ENCODE measurements at places on chromosomes 5 and 9.

- DNase-seq, result peak; percentile 2
Measured at GRCh38 chr5:170697031-170697430, 86.5 kb upstream of the GABRP start.

DNA sequence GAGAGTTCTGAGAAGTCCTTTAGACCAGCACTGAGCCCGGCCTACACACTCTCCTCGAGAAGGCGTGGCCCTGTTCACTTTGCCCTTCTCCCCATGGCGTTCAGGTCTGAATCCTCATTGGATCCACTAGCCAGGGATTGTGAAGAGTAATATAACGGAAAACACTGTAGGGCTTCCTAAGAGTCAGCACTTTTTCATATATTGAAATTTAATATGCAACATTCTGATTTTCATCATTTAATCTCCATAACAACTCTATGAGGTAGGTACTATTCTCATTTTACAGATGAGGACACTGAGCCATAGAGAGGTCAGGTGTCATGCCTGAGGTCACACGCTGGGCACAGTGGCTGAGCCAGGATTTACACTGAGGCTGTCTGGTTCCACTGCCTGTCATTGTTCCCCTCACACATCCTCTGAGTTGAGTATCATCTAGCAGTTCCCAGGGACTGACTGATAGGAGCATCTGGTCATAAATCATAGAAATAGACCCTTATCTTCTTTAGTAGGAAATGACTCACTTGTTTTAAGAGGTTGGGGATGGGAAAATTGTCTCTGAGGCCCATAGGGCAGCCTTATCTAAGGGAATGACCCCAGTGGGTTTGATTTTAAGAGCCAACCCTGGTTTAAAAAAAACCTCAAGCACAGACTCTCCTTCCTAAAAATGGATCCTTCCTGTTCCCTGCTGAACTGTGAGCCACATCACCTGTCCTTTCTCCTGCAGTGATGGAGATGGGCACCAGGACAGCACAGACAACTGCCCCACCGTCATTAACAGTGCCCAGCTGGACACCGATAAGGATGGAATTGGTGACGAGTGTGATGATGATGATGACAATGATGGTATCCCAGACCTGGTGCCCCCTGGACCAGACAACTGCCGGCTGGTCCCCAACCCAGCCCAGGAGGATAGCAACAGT is 41.2 kb downstream of the THBS4 start:
- DNase-seq, result peak; percentile 35

DNA sequence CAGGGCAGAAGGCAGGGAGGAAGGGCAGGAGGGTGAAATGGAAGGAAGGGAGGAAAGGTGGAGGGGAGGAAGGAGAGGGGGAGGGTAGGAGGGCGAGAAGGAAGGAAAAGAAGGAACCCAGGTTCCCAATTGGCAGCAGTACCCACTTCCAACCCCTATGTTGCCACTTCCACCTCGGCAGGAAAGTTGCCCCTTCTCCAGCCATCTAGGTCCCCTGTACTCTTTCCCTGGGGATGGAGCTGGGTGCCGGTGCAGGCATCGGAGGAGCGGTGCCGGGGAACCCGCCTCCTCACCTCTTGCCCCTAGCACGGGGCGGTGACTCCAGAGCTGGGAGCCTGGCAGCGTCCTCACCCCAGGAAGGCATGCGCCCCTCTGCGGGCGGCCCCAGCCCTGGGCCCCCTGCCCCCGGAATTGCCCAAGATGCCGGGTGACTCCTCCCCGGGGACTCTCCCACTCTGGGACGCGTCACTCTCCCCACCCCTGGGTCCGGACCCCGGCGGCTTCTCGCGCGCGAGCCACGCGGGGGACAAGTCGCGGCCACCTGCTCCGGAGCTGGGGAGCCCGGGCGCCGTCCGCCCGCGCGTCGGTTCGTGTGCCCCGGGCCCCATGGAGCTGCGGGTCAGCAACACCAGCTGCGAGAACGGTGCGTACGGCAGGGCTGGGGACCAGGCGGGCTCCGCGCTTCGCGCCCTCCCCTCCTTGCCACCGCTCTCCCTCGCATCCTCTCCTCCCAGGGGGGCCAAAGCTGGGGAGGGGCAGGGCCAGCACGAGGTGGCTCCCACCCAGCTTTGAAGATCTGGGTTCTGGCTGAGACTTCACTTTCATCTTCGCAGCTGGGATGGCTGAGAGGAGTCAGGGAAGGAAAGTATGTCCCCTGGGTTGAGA is at the start of gene NIPAL4:
NIPAL4 (plus strand) TSS at position 499 of the 885 bp plus-strand sequence; CDS start at position 607, 108 bp downstream.
- DNase-seq, result no peak

DNA sequence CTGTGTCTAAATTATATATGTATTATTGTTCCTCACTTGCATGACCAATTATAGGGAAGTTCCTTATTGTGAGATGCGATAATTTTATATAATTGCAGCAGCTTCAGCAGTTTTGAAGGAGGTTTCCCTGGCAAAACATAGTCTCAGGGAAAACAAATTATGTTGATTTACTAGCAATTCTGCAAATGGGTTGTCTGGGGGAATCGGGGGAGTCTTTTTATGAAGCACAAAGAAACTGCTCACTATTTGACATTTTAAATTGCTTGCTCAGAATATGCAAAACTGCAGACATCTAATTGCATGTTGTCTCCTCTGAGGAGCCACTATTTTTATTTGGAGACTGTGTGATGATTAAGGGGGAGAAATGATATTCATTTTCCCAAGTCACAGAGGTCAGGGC is 361.6 kb downstream of the YTHDC2 start:
- DNase-seq, result no peak

DNA sequence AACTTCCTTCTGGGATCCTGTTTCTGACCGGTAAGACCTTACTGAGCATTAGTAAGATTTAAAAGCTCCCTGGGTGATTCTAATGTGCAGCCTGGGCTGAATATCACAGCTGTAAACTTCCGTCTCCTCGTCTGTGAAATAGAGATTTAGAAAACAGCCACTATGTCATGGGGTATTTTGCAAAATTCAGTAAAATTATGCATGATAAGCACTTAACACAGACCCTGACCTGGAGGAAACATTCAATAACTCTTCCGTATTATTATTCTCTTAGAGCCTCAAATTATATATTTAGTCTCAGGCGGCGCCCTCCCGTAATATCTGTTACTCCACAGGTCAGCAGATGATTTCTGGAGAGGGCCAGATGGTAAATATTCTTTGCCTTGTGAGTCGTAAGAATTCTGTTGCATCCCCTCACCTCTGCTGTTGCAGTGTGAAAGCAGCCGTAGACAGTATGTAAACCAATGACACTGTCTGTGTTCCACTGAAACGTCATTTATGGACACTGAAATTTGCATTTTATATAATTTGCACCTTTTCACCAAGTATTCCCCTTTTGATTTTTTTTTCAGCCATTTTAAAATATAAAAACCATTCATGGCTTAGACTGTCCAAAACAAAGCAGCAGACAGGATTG is 39.2 kb upstream of the RARS1 start:
- no peak for DNase-seq

- no peak for DNase-seq
Measured at GRCh38 chr5:1787472-1788047, 12.1 kb downstream of the MRPL36 start.

DNA sequence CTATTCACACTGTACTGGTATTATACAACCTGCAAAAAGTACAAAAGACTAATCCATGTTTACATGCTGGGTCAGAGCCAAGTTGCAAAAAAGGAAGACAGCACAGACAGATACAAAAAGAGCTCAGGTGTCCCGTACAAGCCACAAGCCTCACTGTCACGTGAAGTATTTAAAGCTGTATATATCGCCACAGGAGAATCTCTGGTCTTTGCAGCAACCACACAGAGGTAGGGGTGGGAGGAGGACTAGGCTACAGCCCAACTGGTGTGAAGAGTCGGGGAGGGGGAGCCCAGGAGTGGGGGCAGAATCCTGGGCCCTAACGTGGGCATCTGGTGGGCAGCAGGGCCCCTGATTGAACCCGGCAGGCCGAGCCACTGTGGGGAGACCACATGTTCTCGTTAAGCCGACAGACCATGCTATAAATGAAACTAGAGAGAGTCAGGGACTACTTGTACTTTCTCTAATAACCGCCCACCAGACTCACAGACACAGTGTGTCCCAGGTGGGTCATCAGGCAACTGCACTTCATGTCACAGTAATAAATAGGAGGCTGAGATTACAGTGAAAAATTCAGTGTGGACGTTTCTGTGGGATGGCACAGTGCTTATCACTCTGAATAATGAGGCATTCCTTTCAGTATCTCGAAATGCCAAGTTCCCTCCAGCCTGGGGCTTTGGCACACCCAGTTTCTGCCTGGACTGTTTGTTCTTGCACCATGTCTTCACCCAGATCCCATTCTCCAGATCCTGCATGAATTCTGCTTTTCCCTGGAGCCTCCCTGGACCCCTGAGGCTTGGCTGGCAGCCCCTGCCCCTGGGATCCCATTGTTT is 79.3 kb upstream of the SH3PXD2B start:
- peak; percentile 58 for DNase-seq

GRCh38 chr9:5557606-5558587 is 47.6 kb downstream of the PDCD1LG2 start:
- DNase-seq, result peak; percentile 59

DNA sequence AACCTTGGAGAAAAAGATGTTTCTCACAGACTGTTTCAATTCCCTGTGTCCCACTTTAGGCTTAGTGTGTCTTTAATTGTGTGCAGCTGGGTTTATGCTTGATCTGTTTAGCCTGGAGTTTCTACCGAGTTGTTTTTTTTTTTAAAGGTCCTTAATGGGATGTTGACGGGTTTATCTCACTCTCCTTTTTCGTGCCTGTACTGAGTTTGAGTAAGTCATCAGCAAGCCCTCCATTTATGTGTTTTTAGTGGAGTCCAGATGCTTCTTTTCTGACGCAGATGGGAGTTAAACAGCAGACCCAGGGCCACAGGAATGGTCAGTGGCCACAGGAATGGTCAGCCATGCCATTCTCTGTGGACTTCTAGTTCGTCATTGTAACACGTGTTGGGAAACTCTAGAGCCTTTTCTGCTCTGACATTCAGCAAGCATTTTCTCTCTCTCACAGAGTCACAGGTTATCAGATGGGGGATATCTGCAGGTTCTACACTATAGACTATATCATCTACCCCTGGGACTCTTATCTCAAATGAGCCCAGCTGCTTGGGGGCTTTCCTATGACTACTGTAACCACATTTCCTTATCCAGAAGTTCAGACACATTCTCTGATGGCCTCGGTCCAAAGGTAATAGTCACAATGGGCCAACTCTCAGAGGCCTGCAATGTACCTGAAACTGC is 190.5 kb downstream of the TTLL11 start:
- peak; percentile 59 for DNase-seq

All from tongue (tissue), 3 donors.